ENCODE measurements at places on chromosomes 2 and 18.

- no peak for DNase-seq
Measured at GRCh38 chr2:36485521-36485920, 112.4 kb downstream of the FEZ2 start.

GRCh38 chr2:144389151-144389929, 130.6 kb downstream of the ZEB2 start:
- DNase-seq: no peak

GRCh38 chr18:26471027-26471426, 77.3 kb downstream of the KCTD1 start:
- no peak for DNase-seq

DNA sequence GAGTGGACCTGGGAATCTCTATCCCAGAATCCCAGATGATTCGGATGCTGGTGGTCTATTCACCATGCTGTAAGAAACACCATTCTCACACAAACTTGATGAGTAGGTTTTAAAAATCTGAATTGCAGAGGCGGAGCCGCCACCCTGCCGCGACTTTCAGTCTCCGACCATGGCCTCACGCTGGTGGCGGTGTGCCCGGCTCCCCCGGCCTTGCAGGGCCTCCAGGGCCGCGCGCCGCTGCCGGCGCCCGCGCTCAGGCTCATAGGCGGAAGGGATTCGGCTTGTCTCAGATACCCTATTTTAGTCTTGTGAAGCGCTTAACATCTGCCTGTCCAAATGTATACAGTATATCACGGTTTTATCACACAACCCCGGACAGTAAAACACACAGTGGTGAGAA, 2.6 kb upstream of the PPM1B start:
- DNase-seq: no peak

DNA sequence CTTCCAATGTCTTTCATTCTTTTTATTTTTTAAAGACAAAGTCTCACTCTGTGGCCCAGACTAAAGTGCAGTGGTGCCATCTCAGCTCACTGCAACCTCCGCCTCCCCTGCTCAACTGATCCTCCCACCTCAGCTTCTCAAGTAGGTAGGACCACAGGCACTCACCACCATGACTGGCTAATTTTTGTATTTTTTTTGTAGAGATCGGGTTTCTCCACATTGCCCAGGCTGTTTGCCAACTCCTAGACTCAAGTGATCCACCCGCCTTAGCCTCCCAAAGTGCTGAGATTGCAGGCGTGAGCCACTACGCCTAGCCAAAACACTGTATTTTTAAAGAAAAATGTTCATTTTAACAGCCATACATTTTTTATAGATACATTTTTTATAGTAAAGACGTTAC, 12.7 kb downstream of the GCKR start:
- DNase-seq: no peak

DNA sequence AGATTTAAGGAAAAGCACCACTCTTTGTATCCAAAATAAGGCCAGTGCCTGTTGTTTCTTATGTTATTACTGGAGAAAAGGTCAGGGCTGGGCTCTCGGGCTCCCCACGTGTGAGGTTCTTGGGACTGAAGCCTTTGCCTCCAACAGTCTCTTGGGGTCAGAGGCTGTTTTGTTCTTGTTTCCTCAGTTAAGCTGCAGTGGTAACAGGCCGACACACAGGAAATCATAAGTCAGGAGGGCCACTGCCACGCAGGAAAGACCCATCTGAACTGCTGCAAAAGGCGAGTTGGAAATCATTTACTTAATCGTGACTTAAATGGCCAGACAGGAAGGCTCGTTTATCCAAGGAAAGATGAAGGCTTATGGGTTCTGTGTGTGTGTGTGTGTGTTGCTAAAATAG, 30.3 kb upstream of the IL37 start:
- DNase-seq: no peak

GRCh38 chr2:209334188-209335017, 89.4 kb upstream of the MAP2 start:
- DNase-seq: no peak

GRCh38 chr2:180240774-180241173, 233.7 kb upstream of the CWC22 start:
- no peak for DNase-seq
